ENCODE measurements at places on chromosomes 5 and 9. TPM values are rescaled to one million over a fixed set of nuclear protein-coding genes. Genes with fewer than 3 reads are reported as not detected.

Gene PCDHA1
- polyA plus RNA-seq, result not detected

Gene ARSI
- polyA plus RNA-seq, result 8.2 TPM

Gene ZNF300
- 8.8 TPM for polyA plus RNA-seq

Gene ZDHHC11
- polyA plus RNA-seq, result 6.3 TPM

Gene CTSV
- 0.39 TPM for polyA plus RNA-seq

Gene SEMA5A
- polyA plus RNA-seq, result 27.5 TPM

Gene MED7
- polyA plus RNA-seq, result 12.1 TPM

Gene PPP1R26
- 14.3 TPM for polyA plus RNA-seq

Gene SLC6A19
- polyA plus RNA-seq, result not detected

Gene FBN2
- 37.9 TPM for polyA plus RNA-seq

Gene CCDC192
- 0.88 TPM for polyA plus RNA-seq

Gene ARHGEF28
- 3.0 TPM for polyA plus RNA-seq

All from hindlimb muscle (tissue), 1 donor.